Stimulated activated CD4-positive, alpha-beta T cell treated with anti-CD3 and anti-CD28 coated beads, Interleukin-12 subunit alpha, Interleukin-12 subunit beta, amount 100 ng/mL, for 4 hours (primary cell): ENCODE measurements at places on chromosomes 3 and 15.

DNA sequence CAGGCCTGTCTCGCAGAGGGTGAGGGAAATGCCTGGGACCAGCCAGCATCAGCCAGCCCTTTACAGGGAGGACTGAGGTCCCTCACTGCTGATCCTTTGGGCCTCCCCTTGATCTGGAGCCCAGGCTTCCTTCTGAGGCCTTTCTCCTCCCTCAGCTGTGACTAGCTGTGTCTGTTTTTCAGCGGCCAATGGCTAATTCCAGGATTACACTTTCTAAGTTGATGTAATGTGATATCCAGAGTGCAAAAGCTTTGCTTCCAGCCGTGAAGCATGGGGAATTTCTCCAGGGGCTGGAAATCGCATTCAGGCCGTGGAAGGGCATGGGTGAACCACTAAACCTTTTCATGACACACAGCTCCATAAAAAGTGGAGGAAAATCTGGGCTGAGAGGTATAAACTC lies 157.6 kb downstream of the SHQ1 start:
- no peak for DNase-seq

DNA sequence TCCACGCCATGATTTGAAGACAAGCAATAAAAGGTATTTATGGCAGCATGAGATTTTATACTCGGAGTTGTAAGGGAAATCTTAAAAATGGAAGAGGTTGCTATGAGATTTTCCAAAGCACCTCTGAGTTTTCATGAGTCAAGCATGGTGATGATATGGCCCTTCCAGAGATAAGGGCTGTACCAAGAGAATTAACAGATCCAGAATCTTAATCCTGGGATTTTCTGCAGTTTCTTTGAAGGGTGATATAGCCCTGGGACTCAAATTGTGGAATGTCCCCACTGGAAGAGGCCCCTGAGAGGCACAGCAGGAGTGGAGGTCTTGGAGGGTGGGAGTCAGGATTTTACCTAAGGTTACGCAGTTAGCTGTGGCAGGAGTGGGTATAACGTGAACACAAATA lies 243.3 kb downstream of the ZNF621 start:
- DNase-seq, result no peak

GRCh38 chr15:95690631-95691340 lies 639.7 kb upstream of the NR2F2 start:
- no peak for DNase-seq

DNA sequence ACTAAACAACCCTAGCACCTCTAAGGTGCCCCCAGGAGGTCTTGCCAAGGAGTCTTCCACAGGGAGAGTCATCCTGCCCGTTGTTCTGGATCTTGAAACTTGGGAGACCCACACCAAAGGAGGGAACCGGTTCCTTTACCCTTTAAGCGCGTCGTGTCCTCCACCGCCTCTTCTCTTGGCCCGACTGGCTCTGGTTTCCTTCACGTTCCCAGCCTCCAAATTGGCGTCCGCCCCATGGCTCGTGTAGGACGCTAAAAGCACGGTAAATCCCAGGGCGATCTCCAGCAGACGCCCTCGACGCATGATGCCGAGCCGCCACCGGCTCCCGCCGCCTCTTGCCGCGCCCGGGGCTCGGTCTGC lies 1.1 kb downstream of the FBN1 start:
- DNase-seq, result no peak

DNA sequence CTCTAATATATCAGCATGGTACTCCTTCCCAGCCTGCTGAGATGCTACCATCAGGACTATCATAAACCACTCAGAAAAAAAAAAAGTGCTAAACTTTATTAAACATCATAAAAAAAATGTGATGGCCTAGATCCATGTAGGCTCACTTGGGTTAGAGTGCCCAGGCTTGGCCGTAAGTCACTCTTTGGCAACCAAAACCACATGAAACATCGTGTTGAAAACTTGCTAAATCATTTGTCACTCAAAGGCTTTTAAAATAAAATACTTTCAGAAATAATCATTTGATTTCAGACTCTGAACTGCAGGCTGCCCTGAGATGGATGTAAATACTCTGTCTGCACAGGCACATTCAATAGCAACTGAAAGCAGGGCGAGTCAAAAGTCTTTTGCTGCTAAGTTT lies 78.4 kb upstream of the WNT5A start:
- DNase-seq, result no peak

- no peak for DNase-seq
These were observed 463.0 kb downstream of the ERC2 start for GRCh38 chr3:56005196-56005805.

DNA sequence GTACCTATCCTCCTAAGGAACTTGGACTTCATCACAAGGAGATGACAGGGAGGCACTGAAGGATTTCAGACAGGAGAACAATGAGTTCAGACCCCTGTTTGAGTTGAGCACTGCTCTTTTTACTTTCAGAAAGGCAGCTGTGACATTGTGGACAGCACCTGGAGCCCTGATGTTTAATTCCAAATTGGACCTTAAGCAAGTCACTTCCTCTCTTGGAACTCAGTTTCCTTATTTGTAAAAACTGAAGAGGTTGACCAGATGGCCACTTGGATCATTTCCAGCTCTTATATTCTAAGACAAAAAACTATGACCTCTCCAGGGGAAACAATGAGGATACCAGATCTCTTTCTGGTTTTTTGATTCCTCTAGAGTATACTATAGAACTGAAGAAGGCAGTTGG lies 34.1 kb upstream of the SMAD3 start:
- no peak for DNase-seq

DNA sequence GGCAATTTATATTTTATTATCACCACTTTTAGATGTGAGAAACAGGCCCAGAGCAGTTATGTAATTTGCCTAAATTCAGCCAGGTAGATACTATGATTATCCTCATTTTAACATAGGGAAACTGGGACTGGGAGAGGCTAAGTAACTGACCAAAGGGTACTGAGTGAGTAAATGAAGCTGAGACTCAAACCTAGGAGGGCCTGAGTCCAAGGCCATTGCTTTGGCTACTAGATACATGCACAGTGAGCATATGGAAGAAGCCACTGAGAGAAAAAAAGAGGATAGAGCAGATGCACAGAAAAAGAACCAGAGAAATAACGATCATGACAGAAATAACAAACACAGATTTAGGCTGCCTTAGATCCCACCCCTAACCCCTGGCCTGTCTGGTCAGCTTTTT lies 33.6 kb downstream of the USF3 start:
- no peak for DNase-seq

DNA sequence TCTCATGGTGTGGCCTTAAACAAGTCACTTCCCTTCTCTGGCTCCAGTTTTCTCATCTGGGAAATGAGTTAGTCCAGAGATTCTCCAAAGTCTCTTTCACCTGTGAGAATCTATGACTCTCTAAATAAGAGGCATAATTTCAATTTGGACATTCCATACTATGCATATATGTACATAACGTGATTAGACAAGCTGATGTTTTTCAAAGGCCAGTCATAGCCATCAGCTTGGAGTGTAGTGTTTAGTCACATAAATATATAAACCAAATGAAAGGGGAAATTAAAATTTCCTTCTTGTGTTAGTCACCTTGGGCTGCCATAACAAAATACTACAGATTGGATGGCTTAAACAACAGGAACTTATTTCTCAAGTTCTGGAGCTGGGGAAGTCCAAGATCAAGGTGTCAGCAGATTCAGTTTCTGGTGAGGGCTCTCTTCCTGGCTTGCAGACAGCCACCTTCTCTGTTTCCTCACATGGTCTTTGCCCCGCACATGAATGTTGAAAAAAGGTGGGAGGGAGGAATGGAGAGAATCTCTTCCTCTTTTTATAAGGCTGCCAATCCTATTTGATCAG lies 19.4 kb downstream of the TMEM41A start:
- DNase-seq, result no peak

- no peak for DNase-seq
These were observed 122.2 kb upstream of the CADPS start for GRCh38 chr3:62997369-62997768.

DNA sequence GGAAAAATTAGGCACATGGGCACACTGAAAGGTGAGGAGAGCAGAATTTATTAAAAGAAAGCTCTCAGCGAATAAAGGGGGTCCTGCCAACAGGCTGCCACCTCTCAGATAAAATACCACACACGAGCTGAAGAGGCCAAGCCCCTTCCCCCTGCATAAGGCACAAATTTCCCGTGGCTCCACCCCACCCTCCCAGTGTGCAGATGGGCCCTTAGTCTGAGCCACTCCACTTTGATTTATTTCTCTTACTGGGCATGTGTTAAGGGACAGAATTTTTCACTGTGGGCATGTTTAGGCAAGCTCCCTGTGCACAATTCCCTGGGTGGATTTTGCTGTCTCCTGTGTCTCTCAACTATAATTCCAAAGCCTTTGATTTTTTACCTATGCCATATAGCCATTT lies 409.8 kb downstream of the TBL1XR1 start:
- no peak for DNase-seq

GRCh38 chr3:107753494-107753893 lies 230.7 kb downstream of the BBX start:
- no peak for DNase-seq

DNA sequence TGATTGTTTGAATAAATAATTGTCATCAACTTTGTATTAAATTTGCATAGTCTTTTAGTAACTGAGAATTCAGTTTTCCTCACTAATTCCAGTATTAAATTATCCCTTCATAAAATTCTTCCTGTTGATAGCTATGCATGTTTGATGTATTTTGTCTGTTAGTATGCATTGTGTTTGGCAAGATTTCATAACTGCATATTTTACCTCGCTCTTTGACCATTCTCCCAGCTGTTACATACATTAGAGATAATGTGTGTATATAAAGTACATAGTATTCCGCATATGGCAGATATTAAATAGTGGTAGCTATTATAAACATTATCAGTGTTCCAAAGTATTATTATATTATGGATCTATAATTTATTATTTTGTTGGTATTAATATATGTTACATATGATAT lies 10.6 kb upstream of the NFKBIZ start:
- DNase-seq, result no peak

GRCh38 chr3:159818399-159818798 lies 170.2 kb upstream of the IL12A start:
- no peak for DNase-seq

DNA sequence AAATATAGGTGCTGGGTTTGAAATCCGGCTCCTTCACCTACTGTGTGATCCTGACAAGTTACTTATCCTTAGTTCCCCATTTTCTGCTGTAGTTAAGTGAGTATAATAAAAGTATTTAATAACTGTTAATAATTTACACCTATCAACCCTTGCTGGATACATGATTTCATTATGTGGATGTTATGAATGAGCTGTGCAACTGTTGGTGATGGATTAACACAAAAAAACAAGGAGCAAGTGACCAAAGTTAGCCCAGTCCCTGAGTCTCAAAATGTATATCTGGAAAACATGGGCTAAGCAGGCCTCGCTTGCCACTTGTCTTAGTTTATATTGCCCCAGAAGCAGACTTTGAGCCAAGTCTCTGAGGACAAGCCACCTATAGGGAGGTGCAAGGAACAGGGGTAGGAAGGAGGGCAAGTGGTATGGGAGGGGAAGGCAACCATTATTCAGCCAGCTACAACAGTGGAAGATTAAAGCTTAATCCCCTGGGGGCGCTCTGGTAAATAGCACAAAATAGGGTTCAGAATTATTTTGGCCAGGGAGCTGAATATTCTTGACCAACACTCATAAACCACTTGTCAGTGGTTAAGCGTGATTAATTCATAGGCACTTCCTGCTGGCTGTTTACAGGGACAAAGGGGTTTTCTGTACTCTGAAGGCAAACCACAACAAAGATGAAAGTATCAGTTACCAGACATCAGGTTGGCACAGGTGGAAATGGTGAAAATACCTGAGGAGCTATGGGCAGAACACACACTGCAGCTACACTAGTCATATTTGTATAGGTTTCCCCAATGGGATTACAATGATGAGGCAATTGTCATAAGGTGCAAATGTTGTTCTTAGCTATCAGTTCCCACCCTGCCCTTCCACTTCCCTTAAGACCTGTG lies 76.2 kb downstream of the TRIM42 start:
- no peak for DNase-seq

DNA sequence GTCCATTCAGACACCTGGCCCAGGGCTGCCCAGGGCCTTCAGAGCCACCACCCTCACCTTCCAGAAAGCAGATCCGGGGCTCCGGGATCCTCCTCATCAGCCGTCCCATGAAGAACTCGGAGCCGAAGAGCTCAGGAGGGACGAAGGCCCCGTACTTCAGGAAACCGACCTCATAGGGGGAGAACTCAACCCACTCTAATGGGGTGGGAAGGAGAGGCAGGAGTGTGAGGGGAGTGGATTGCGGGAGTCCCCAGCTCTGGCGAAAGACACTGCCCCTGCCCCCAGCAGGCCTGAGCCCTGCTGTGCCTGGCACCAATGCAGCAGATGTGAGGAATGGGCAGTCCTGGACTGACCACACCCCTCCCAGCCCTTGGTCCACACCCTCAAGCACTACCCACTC lies 22.6 kb downstream of the PLA2G4D start:
- DNase-seq, result no peak

- DNase-seq, result no peak
These were observed 2.8 kb downstream of the NUP210 start for GRCh38 chr3:13417166-13417947.

DNA sequence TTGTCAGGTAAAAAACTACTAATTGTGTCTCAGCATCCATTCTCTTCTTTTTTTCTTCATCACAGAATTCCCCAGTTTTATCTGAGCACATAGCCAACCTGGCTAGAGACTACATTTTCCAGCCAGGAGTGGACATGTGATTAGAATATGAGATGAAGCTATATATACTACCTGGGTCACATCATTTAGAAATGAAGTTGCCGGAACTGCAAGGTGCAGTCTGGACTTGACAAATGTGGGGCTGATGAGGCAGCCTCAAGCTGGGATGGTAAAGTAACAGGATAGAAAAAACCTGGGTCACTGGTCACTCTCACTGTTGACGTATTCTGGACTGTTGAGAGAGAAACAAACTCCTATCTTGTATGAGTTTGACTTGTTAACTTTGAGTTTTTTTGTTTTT lies 99.6 kb downstream of the STRIT1 start:
- DNase-seq, result no peak
